ENCODE measurements at places on chromosomes 11 and 22.

DNA sequence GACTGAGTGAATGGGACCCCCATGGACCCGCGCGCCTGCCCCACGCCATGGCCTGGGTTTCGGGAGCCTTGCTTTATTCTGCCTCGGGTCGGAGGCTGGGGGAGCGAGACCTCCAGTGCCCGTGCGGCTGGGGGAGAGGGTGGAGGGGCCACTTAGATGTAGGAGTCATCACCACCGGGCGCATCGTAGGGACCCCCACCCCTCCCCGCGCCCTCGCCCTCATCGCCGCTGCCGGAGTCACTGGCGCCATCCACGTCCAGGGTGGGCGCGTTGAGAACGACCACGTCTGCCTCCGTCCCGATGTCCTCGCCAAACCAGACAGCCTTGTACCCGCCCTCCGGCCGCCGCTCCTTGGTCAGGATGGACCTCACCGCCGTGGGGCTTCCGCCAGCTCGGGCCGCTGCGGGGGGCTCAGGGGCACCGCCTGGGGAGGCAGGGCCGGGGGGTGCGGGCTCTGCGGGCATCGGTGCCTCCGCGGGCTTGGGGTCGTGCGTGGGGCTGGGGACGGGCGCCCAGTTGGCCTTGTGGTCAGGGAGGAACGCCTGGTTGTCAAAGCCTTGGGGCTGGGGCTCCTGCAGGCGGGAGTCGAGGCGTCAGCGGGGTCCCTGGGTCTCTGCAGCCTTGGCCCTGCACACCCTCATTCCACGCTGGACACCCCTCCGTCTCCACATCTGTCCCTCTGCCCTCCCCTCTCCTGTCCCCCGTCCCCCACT is 1.6 kb upstream of the IRF7 start:
- no peak for DNase-seq

GRCh38 chr22:33964121-33964520 is 43.8 kb upstream of the LARGE1 start:
- no peak for DNase-seq

- no peak for DNase-seq
Observed at GRCh38 chr22:37473437-37473946, 12.7 kb downstream of the MFNG start.

DNA sequence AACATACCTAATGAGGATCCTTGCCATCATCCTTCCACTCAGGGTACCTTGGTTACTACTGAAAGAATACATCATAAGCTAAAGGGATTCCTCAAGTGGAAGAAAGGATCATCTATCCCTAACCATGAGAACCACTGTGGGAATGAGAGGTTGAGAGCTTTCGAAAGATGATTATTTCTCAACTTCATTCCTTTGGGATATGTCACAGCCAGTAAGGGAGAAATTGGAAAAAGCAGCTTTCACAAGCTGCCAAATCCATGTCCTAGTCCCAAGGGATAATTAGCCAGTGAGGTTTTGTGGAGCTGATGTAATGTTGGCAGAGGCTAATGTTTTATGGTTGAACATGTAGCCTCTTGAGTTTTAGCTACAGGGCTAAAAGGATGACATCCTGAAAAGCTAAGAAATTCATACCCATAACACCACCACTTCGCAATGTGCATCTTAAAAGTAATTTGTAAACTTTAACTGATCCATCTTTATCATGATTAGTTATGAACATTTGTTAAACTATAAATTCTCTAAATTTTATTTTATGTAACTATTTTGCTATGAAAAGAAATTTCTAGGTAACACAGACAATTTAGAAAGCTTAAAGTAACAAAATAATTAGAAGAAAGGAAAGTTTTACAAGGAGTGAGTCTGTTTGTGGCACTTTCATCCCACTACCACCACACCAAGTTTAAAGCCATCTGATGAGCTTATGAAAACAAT is 123.9 kb downstream of the MRTFA start:
- no peak for DNase-seq

GRCh38 chr11:45648931-45649330 is 16.5 kb downstream of the CHST1 start:
- no peak for DNase-seq

DNA sequence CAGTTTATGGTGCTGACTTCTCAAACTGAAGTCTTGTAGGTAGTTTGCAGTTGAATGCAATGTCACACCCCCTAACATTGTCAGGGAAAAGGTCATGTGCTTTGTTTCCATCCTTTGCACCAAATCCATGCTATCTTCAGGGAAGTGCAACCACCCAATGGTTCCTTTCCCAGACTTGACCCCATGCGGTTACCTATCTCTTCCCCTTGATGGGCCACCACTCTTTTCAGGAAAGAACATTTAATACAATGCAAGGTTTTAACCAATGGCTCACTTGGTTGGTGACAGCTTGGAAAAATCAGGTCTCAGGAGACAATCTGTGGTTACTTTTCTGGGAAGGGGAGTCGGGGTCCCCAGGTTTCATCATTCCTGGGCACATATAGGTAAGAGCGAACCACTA is 2.1 kb downstream of the ABTB2 start:
- no peak for DNase-seq

All from HTR-8/SVneo (cell line).